Activated B cell treated with CpG ODN at 0.5 μM for 24 hours (primary cell): ENCODE measurements at places on chromosomes 12 and 14.

- H3K27ac ChIP-seq = peak overlapping the region; percentile 36
- no peaks in the 10 kb centered on the region for H3K27me3 ChIP-seq
- peaks cover 6% of the 10 kb centered on the region for H3K4me1 ChIP-seq
- H3K4me3 ChIP-seq = peak overlapping the region; percentile 77
- no peak for DNase-seq
Measured at GRCh38 chr12:96720363-96720705, 186.7 kb upstream of the NEDD1 start.

DNA sequence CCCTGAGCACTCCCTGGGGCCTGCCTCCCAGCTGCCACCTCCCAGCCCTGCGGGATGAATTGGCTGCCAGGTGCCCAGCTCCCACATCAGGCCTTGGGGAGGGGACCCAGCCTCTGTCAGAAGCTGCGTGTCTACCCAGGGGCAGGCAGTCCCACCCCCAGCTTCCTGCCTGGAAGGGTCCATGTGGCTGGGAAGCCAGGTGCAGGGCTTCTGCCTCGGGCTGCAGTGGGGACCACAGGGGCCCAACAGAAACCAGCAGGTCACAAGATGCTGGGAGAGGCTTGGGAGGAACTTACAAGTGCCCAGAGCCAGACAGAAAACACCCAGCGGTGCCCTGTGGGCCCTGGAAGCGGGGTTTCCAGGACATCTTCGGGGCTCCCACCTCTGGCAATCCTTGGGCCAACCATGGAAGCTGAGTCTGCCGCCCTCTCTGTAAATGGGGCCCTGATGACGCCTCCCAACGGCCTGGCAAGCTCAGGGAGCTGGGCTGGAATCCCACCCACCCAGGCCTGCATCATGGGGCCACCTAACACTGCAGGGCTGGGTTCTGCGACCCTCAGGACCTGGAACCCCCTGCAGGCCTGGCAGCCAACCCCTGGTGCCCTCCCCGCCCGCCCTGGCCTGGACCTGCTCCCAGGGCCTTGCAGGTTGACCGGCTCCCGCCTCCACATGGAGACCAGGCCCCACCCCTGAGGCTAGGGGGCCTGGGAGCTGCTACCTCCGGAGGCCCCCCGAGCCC lies 36.6 kb downstream of the CCNK start:
- no peaks in the 10 kb centered on the region for H3K4me1 ChIP-seq
- no peaks in the 10 kb centered on the region for H3K27me3 ChIP-seq
- no peak overlapping the region for H3K4me3 ChIP-seq

DNA sequence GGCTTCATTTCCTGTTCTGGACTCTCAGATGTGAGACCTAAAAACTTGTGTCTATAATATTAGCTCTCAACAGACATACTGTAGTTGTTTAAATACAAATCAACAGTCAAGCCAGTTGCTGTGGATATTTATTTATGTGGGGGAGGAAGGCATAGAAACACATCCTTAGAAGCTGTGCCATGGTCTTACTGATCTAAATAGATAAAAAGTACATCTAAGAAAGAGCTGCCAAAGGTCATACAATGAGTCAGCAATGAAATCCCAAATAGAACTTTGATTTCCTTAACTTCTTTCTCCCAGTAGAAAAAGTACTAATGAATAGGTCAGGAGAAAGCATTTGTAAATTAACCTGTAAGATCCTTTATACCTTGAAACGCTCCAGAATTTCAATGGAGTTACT lies 185.1 kb downstream of the AKAP6 start:
- H3K27me3 ChIP-seq = peaks cover 19% of the 10 kb centered on the region
- H3K4me3 ChIP-seq = no peak overlapping the region
- no peaks in the 10 kb centered on the region for H3K36me3 ChIP-seq
- no peaks in the 10 kb centered on the region for H3K4me1 ChIP-seq
- H3K27ac ChIP-seq = no peak overlapping the region
- DNase-seq = no peak

- no peak for DNase-seq
- no peaks in the 10 kb centered on the region for H3K36me3 ChIP-seq
- H3K27me3 ChIP-seq = no peaks in the 10 kb centered on the region
Measured at GRCh38 chr12:97924122-97924521, 461.5 kb downstream of the RMST start.

GRCh38 chr12:123498126-123498825 lies 35.2 kb downstream of the RILPL1 start:
- no peak overlapping the region for H3K27ac ChIP-seq
- no peaks in the 10 kb centered on the region for H3K4me1 ChIP-seq
- H3K36me3 ChIP-seq = no peaks in the 10 kb centered on the region
- no peak for DNase-seq
- H3K4me3 ChIP-seq = no peak overlapping the region
- peaks cover 7% of the 10 kb centered on the region for H3K27me3 ChIP-seq

DNA sequence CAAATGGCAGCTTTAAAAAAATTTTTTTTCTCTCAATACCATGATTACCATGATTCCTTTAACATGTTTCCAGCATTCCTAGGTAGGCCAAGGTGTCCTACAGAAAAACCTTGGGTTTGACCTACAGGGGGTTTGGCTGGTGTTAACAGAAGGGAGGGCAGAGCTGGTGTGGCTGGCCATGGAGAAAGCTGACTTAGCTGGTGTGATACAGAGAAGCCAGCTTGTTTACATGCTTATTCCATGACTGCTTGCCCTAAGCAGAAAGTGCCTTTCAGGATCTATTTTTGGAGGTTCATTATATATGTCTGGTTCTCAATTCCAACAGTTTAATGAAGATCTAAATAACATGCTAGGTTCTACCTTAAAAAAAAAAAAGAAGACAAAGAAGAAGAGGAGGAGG lies 68.6 kb downstream of the EEA1 start:
- H3K27ac ChIP-seq = no peak overlapping the region
- no peaks in the 10 kb centered on the region for H3K27me3 ChIP-seq
- H3K36me3 ChIP-seq = peaks cover 64% of the 10 kb centered on the region

DNA sequence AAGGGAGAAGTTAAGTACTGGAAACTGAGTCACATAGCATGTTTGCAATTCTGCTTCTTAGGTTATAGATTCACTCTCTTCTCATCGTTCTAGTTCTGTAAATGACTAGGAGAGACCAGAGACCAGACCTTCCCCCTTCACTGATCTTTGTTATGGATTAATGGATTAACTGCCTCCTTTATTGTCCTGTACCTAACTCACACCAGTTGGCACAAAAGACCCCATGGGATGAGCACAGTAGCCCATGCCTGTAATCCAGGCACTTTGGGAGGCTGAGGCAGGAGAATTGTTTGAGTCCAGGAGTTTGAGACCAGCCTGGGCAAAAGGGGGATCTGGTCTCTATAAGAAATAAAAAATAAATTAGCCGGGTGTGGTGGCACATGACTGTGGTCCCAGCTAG lies 20.8 kb downstream of the BCAT1 start:
- no peaks in the 10 kb centered on the region for H3K27me3 ChIP-seq
- H3K4me3 ChIP-seq = no peak overlapping the region
- peaks cover 26% of the 10 kb centered on the region for H3K4me1 ChIP-seq
- DNase-seq = no peak
- no peaks in the 10 kb centered on the region for H3K36me3 ChIP-seq

DNA sequence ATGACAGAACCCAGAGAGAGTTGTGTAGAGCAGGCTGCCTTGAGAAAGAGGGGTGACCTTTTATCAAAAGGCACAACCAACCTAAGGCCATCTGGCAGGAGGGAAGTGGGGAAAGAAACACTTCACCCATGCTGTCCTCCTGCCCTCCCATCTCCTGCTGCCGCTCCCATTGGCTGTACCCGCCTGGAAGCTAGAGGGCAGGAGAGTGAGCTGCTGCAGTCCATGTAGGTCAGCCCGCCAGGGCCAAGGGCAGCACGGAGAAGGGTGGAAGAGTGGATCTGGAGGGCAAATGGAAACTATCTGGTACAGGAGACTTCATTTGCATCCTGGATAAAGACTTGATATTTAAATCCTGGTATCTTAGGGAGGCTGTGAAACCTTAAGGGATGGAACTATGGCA lies 11.5 kb upstream of the CABP1 start:
- no peaks in the 10 kb centered on the region for H3K36me3 ChIP-seq
- H3K27ac ChIP-seq = no peak overlapping the region
- peaks cover 4% of the 10 kb centered on the region for H3K27me3 ChIP-seq
- no peak for DNase-seq

DNA sequence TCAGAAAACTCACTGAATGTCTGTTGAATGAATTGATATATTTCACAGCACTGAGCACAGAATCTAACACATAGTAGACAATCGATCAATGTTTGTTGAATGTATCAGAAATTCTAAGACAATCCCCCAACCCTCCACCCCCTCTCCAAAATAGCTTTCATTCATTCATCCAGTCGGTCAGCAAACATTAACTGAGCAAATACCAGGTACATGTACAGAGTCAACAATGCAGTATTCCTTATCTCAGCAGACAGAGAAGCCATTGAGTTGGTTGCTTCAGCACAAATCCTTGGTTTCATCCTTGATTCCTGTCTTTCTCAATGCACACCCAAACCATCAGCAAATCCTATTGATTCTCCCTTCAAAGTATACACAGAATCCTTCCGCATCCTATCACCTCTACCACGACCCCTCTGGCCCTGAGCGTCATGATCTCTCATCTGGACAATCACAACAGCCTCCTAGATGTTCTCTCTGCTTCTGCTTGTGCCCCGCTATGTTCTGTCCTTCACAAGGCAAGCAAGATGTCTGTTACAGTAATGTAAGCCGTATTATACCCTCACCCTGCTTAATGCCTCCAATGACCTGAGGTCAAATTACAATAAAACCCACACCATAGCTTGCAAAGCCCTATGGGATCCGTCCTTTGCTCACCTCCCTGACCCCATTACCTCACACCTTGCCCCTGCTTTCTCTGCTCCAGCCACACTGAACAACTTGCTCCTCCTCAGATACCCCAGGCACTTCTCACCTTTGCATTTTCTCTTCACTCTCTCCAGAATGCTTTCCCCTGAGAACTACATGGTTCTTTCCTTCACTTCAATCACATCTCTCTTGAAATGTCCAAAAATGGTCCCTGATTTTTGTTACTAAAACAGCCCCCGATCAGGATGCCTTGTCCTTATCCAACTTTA lies 738.1 kb upstream of the TBX3 start:
- H3K4me1 ChIP-seq = no peaks in the 10 kb centered on the region
- no peaks in the 10 kb centered on the region for H3K36me3 ChIP-seq
- H3K27ac ChIP-seq = no peak overlapping the region
- no peak overlapping the region for H3K4me3 ChIP-seq
- DNase-seq = no peak

- H3K27ac ChIP-seq = no peak overlapping the region
- DNase-seq = no peak
- H3K27me3 ChIP-seq = peaks cover 33% of the 10 kb centered on the region
- peak overlapping the region; percentile 32 for H3K4me3 ChIP-seq
- H3K4me1 ChIP-seq = peaks cover 19% of the 10 kb centered on the region
Measured at GRCh38 chr14:101945171-101945570, 19.2 kb upstream of the DYNC1H1 start.

GRCh38 chr12:130832561-130833209 lies 6.4 kb downstream of the STX2 start:
- no peaks in the 10 kb centered on the region for H3K36me3 ChIP-seq
- H3K4me1 ChIP-seq = peaks cover 9% of the 10 kb centered on the region
- no peaks in the 10 kb centered on the region for H3K27me3 ChIP-seq
- H3K27ac ChIP-seq = no peak overlapping the region

DNA sequence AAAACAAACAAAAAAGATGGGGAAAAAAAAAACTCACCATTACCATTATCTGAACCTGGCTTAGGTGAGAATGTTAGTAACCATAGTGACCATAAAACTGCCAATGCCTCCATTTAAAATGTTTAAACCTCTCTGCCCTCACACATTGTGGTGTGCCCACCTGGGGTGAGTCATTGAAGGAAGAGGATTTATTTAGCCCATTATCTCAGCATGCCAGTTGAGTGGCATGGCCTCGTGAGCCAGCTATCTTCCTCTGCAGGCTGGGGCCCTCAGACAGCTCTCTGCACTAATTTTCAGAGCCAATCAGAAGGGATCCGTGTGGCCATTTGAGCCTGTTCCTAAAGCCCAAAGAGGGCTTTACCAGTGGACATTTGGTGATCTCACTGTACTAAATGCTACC lies 81.8 kb upstream of the CCDC198 start:
- no peak for DNase-seq
- H3K27ac ChIP-seq = no peak overlapping the region
- H3K4me1 ChIP-seq = no peaks in the 10 kb centered on the region
- H3K27me3 ChIP-seq = peaks cover 2% of the 10 kb centered on the region

- no peaks in the 10 kb centered on the region for H3K36me3 ChIP-seq
- no peak overlapping the region for H3K27ac ChIP-seq
- H3K27me3 ChIP-seq = peaks cover 9% of the 10 kb centered on the region
- no peaks in the 10 kb centered on the region for H3K4me1 ChIP-seq
Measured at GRCh38 chr12:91555436-91556415, 373.1 kb upstream of the DCN start.

GRCh38 chr14:94771906-94772490 lies 2.1 kb upstream of the GSC start:
- H3K36me3 ChIP-seq = no peaks in the 10 kb centered on the region
- H3K27ac ChIP-seq = no peak overlapping the region
- DNase-seq = no peak
- no peak overlapping the region for H3K4me3 ChIP-seq
- H3K27me3 ChIP-seq = peaks cover 72% of the 10 kb centered on the region

DNA sequence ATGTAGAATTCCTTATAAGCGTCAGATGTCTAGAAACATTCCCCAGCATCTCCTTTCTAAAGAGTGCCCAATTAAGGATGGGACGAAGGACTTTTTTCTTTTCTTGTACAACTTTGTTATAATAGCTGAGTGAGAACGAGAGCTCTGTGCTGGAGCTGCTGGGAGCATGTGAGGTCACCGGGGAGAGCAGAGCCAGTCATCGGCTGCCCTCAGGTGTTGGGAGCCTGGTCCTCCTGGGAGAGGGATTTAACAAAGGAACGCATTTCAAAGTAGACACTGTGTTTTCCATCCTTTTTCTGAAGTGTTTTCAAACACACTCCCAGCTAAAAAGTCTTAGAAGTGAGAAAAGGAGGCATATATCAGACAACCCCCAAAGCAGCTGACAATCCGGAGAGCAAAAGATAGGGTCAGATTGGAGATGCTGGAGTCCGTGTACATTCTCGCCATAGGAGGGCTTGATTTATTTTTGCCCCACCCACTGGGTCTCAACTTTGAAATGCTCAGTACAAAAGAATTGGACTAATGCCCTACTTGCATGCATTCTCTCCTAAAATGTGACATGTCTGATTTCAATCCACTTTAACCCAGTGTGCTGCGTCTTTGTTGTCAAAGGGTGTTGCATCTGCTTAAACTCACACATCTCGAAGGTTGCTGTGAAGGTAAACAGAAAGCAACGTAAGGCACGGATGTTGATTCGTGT lies 50.8 kb upstream of the PIWIL1 start:
- H3K27me3 ChIP-seq = no peaks in the 10 kb centered on the region
- DNase-seq = no peak
- H3K4me1 ChIP-seq = no peaks in the 10 kb centered on the region
- no peaks in the 10 kb centered on the region for H3K36me3 ChIP-seq
- H3K4me3 ChIP-seq = no peak overlapping the region

DNA sequence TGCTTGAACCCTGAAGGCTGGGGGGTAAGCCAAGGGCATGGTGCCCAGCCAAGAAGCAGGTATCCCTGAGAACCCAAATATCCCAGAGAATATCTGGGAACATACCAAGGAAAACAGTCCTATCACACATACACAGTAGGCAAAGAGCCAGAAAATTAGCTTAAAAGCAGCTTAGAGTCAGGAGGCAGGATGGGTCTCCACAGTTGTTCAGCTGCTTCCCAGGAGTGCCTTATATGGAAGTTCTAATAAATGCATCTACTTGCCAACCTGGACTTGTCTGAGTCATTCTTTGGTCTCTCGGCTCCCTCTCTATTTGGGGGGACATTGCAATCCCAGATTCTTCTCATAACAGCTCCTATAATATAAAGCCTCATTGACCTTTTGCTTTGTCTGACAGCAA lies 9.0 kb upstream of the GPR135 start:
- H3K4me3 ChIP-seq = no peak overlapping the region
- no peaks in the 10 kb centered on the region for H3K27me3 ChIP-seq
- peaks cover 2% of the 10 kb centered on the region for H3K4me1 ChIP-seq
- no peak for DNase-seq
- peaks cover 43% of the 10 kb centered on the region for H3K36me3 ChIP-seq
- no peak overlapping the region for H3K27ac ChIP-seq
